ENCODE measurements at places on chromosomes 11 and 22.

GRCh38 chr11:48024635-48025071 is 44.3 kb downstream of the PTPRJ start:
- DNase-seq: no peak

- no peak for DNase-seq
Observed at GRCh38 chr11:119610836-119611426, 118.1 kb downstream of the NECTIN1 start.

DNA sequence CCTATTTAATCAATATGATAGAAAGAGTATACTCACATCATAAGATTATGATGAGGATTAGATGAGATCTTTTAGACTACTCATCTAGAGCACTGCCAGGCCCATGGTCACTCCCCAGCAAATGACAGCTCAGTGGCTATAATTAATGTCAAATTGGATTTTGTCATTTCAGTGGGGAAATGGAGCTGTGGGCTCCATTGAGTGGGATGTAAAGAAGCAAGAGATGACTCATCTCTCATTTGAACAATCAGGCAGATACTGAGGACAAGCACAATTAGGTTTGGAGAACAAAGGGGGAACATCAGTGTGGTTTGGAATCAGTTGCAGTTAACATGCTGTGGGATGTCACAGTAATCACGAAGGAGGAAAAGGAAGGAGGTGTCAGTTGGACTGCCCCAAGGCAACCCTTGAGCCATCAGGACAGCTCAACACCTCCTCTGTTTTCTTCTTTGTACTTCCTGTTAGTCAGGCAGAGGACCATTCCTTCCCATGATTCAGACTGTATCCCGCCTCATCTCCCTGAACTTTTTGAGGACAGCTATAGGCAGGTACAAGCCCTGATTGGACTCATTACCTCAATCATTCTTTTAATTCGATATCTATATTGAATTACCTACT is 473.7 kb upstream of the ISX start:
- no peak for DNase-seq

DNA sequence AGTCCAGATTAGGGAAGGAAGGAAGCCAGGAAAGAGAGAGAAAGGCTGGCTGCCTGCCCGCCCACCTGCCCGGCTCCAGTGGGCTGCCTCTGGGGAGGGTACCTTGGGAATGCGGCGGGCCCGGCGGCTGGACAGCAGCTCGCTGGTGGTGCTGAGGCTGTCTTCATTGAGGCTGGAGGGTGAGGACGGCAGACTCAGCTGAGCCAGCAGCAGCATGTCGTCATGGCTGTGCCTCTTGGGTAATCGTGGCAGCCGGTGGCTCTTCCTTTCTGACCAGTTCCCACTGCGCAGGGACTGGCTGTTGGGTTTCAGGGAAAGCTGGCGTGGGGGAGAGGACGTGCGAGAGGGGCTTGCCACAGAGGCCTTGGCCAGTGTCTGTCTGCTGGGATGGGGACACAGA is 32.9 kb downstream of the RPL27A start:
- DNase-seq: no peak

- no peak for DNase-seq
Observed at GRCh38 chr11:122204206-122204605, 88.2 kb upstream of the BLID start.

DNA sequence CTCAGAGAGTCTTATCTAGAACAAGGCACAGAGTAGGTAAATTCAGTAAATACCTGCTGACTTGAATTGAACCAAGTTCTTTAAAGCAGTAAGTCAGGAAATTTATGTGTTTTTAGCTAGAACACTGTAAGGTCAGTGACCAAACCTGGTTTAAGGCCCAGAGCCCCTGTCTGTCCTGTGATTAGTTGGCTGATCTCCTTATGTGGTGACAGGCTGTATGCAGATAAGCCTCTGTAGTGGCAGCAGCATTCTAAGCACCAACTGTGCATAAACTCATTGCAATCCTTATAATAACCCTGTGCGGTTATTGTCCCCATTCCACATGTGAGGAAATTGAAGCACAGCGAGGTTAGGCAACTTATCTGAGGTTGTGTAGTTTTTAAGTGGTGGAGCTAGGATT is 40.5 kb downstream of the FBXO7 start:
- DNase-seq: no peak

Measured in activated T-cell treated with anti-CD3 and anti-CD28 coated beads, Interleukin-2, amount 50 U/mL, for 72 hours (primary cell).